ENCODE measurements at places on chromosomes 1 and 21.

DNA sequence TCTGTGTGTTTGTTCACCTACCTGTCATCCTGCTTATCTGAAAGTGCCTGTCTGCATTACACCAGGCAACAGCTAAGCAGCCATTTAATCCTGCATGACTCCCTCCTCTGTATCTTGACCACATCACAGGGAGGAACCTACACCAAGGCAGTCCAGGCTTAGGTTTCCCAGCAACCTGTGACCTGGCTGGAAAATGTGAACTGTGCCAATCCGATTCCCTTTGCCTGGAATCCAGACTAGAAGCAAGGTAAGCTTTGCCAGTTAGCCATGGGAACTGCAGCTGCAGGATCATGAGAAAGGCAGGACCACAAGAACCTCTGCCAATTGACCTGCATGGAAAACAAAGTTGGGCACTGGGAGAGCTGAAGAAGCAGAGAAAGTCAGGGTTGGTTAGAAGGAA, 6.3 kb upstream of the ATP1B1 start:
- no peak for DNase-seq

GRCh38 chr1:153543736-153544135, 1.9 kb downstream of the S100A4 start:
- no peak for DNase-seq

GRCh38 chr1:70140343-70140742, 65.0 kb downstream of the LRRC40 start:
- DNase-seq, result no peak

DNA sequence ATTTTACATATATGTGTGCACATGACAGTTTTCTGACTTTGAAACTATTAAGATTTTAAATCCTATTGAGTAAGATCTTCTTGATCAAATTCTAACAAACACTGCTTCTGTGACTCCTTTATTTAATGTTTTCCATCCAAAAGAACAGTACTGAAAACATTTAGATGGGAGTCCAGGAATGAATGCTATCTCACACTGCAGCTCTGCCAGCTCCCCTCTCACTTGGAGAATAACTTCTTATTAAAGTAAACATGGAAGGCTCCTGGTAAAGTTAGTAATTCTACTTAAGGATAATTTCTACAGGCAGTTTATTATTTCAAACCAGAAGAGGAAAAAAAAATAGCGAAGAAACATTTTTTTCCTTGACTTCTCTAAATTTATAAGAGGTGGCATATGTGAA, 349.1 kb downstream of the DPYD start:
- DNase-seq, result no peak

GRCh38 chr1:85465099-85465785, at the start of gene DDAH1:
Gene DDAH1, minus strand, starts transcription at chr1:85465159. Its CDS starts 114 bp downstream, at chr1:85465045.
- peak; percentile 73 for DNase-seq

DNA sequence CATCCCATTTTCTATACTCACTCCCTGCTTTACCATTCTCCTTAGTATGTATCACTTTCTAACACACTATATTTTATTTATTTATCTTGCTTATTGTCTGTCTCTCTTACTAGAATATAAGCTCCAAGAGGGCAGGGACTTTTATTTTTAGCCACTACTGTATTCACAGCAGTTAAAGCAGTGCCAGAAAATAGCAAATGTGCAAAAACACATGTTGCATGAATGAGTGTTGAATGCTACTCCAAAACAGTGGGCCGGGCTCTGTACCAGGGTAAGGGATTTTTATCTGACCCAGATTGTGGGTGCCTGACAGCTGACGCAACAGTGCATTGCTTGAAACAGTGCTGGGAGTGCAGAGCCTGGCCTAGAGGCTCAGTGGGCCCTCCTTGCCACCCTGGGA, 24.7 kb downstream of the COL16A1 start:
- no peak for DNase-seq

DNA sequence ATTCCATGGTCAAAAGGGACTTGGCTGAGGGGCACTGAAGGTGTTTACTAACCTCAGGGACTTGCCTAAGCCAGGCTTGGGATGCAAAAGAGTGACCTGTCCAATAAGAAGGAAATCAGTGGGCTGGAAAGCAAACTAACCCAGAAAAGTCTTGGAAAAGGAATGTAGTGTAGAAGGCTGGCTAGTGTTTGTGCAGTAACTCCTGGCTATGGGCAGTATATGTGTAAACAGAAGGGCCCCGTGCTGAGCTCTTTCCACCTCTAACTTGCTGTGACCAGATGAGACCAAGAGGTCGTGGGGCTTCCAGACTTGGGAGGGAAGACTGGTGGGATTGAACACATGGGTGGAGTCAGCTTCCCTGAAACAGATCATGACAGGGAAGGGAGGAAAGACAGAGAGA, 4.1 kb downstream of the MINDY1 start:
- no peak for DNase-seq

DNA sequence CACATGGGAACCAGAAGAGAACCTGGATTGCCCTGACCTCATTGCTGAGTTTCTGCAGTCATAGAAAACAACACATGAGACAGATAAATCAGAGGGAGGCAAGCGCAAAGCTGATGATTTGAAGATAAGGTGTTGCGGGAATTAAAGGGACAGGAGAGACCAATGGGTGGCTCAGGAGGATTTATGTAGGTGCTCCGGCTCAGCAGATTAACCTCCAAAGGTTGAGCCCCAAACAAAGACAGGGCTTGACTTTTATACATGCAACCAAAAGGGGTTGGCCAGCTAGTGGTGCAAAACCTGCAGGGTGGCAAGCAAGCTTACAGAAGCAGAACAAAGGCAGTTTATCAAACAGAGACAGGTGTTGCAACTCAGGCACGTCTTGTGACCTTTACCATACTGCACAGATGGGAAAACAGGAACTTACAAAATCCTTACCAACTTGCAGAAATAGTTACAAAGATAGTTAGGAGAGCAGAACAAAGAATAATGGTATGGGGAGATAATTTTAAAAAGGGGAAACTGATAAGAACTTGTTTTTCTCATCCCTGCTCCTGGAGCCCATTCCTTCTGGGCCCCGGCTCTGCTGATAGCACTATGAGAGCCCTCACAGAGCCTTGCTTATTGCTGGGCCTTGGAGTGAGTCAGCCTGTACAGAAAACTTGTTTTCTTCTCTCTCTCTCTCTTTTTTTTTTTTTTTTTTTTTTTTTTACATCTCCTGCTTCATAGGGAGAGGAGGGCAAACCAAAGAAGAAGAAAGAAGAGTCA, 93.6 kb downstream of the SNRPE start:
- DNase-seq, result no peak

- DNase-seq, result no peak
Measured at GRCh38 chr1:71030026-71030425, 17.6 kb downstream of the PTGER3 start.

DNA sequence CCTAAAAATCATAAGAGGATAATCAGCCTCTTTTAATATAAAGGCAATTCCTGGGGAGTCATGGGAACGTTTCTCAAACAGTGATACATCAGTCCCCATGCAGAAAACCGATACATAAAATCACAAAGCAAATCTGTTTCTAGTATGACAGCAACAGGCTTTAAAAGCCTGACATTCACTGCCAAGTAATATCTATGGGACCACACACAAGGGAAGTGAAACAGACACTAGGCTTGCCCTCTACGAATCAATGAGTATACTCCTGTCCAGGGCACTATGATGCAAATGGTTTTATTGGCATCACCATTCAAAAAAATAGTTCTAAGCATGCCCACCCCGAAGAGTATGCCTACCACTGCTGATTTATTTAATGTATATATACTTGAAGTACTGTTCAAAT, 54.4 kb downstream of the TIAM1 start:
- no peak for DNase-seq

GRCh38 chr1:35259561-35259960, 8.9 kb upstream of the ZMYM4 start:
- DNase-seq, result no peak

DNA sequence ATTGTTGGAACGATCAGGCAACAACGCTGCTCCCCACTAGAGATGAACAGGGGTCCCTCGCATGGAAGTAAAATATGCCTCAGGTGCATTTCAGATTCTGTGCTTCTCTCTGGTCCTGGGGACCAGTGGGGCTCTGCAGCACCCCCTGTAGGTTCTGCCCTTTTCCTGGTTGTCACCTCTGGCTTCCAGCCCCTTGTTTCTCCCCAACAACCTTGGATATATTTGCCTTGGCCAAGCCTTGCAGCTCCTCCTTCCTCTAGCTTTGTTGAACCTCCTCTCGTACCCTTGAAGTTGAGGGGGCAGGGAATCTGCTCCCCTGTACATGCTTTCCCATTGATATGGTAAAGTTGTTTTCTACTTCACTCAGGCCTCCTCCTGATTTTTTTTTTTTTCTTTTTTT, 5.4 kb upstream of the RGSL1 start:
- no peak for DNase-seq

GRCh38 chr1:217919683-217920388, 288.7 kb downstream of the SPATA17 start:
- DNase-seq, result no peak

- DNase-seq, result no peak
Measured at GRCh38 chr1:7398982-7399381, 372.1 kb upstream of the VAMP3 start.

GRCh38 chr1:118863688-118864087, 124.5 kb downstream of the TBX15 start:
- DNase-seq, result no peak

- DNase-seq, result no peak
Measured at GRCh38 chr1:93522721-93523120, 74.8 kb downstream of the FNBP1L start.

- DNase-seq, result no peak
Measured at GRCh38 chr21:28113718-28114117, 879.0 kb downstream of the LTN1 start.

DNA sequence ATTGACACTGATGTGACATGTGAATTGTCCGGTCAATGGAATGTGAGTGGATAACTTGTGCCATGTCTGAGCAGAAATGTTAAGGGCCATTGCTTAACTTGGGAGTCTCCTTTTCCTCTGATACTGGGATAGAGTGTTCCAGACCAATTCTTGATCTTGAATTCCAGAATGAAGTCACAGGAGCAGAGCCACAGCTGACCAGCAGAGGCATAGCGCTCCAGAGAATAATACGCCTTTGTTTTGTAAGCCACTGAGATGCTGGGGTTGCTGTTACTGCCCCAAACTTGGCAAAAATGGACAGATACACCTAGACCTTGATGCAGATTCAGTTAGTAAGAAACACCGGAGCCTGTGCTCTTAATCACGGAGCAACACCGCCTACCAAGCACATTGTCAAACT, 6.3 kb downstream of the KCNJ6 start:
- DNase-seq, result no peak

DNA sequence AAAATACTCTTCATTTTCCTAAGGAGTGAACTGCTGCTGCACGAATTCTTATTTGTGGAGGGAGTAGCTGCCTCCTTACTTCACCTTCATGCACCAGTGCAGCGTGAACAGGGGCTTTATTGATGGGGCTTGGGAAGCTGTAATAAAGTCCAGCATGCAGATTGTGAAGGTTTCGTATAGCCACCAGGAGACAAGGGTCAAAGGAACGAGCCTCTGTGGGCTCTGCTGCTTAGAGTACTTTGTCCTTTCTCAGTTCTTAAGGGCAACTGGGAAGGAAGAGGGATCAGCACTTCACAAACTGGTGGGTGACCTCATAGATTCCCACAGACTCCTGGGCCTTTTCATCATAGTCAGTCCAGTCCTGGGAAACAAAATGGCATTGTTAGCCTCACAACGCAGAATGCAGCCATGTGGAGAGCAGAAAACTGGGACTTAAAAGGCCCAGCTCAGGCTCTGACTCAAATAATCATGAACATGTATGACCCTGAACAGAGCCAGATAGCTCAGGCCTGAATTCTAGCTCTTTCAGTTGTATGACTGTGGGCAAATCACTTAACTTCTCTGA, 6.0 kb downstream of the CZIB start:
- no peak for DNase-seq

GRCh38 chr1:76335882-76336281, 261.3 kb downstream of the ST6GALNAC3 start:
- DNase-seq, result no peak

DNA sequence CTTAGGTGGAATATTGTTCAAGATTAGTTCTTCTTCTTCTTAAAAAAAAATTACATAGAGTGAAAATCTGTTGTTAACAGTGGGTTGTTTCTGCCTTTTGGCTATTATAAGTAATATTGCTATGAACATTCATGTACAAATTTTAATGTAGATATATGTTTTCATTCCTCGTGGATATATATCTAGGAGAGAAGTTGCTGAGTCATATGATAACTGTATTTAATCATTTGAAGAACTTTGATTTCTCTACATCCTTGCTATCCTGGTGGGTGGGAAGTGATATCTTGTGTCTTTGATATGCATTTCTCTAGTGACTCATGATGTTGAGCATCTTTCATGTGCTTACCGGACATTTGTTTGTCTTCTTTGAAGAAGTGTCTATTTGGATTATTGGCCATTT, 29.9 kb downstream of the MAST2 start:
- no peak for DNase-seq

GRCh38 chr1:173050865-173051264, at the start of gene TNFSF18:
Gene TNFSF18, minus strand, starts transcription at chr1:173050941. Its CDS starts 45 bp downstream, at chr1:173050896.
- DNase-seq, result peak; percentile 9

- DNase-seq, result no peak
Measured at GRCh38 chr1:89125240-89125912, 538 bp downstream of the GBP2 start.

DNA sequence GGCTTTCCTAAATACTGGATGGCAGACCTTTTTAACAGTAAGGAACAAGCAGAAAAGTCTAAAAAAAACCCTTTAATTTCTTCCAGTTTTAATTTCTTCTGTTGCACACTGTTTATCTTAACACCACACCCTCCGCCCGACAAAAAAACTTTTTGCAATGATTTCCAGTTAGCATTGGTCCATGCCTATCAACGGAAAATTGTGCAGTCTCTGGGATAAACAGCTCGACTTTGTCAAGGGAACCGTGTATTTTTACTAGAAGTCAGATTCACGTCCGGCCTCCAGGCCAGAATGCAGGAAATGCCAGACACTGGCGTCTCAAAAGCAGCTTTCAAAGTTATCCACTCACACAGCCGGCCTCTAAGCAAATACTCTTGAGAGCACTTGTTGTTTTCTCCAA, 378 bp upstream of the NUP210L start:
- DNase-seq, result no peak

DNA sequence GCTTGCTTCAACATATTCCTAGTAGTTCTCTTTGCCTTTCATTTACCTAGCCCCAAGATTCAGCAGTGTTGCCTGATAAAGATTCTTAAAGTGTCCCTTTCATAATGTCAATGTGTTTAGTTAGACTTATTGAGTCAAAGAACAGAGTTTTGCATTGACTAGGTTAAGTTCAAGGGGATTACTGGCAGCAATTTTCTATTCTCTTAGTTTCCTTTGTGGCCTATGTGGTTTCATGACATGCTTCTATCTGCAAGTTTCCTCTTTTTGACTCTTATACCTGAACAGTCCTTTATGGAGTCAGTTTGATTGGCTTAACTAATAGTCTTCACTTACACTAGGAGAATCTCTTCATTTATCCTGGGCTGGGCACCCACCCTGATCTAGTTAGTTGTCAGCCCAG, 151.3 kb downstream of the ADGRL4 start:
- DNase-seq, result no peak
